ENCODE measurements at places on chromosomes 1 and 21.

DNA sequence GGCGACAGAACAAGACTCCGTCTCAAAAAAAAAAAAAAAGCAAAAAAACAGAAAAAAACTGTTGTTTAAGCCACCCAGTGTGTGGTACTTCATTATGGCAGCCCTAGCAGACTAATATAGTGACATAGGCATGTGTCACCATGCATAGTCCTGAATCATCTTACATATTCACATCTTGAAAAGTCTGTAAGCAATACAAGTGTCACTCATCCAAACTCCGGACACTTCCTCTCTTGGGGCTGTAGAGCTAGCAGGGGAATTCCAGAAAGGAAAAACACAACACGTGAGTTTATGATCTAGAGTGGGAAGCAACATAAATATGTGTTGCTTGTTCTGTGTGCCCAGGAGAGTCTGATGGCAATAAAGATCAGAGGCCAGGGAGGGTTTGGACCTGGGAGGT, 81.6 kb upstream of the KCNE2 start:
- no peak for DNase-seq

GRCh38 chr1:78676347-78676982, 26.8 kb downstream of the IFI44 start:
- peak; percentile 41 for DNase-seq

DNA sequence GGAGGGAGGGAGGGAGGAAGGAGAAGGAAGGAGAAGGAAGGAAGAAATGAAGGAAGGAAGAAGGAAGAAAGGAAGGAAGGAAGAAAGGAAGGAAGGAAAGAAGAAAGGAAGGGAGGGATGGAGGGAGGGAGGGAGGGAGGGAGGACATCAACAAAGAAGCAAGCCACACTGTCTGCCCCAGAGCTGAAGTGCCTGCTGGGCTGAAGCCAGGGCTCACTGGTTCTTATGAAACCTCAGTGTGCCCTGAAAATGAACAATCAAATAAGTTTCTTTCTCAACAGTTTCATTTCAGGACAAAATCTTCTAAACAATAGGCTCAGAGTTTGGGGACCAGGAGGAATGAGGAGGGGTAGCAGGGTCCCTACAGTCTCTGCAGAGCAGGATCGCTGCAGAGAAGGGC, 21.1 kb downstream of the ARHGEF19 start:
- DNase-seq, result no peak

GRCh38 chr21:46187814-46188213, 3.6 kb upstream of the SPATC1L start:
- DNase-seq, result no peak

DNA sequence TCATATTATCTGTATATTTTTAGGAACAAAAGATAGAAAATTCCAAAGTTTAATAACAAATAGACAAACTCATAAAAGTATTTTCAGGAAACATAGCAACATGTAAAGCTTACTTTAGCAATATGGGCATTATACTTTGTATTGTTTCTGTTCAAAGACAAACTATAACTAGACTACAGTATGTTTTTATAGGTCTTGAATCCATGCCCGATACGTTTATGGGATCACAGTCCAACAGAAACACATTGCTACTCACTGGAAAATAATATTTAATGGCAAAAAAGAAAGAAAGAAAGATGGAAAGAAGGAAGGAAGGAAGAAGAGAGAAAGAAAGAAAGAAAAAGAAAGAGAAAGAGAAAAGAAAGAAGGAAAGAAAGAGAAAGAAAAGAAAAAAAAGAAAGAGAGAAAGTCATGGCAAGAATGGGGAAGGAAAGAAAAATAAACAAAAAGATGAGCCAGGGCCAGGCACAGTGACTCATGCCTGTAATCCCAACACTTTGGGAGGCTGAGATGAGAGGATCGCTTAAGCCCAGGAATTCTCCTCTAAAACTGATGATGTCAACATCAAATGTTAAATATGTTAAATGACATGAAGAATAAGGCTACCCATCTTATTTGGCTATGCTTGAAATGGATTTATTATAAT, 32.7 kb downstream of the TM2D1 start:
- DNase-seq, result no peak

DNA sequence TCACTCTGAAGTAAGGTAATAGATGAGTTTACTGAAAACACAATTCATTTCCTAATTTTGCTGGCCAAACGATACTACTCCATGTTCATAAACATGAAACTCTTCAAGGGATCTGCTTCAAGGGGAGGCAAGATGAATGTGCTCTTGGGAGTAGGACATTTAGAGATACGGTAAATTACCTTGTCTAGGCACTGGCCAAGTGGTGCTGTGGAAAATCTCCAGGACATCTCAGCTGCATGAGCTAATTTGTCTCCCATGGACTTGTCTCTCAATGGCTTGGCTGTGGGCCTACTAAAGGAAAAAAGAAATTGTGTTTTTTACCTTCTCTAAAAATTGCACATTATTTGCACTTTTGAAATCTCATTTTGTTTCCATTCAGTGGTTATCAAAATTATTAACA, 780.6 kb downstream of the LTN1 start:
- DNase-seq, result no peak

GRCh38 chr1:70674941-70675685, 264.0 kb downstream of the CTH start:
- no peak for DNase-seq

DNA sequence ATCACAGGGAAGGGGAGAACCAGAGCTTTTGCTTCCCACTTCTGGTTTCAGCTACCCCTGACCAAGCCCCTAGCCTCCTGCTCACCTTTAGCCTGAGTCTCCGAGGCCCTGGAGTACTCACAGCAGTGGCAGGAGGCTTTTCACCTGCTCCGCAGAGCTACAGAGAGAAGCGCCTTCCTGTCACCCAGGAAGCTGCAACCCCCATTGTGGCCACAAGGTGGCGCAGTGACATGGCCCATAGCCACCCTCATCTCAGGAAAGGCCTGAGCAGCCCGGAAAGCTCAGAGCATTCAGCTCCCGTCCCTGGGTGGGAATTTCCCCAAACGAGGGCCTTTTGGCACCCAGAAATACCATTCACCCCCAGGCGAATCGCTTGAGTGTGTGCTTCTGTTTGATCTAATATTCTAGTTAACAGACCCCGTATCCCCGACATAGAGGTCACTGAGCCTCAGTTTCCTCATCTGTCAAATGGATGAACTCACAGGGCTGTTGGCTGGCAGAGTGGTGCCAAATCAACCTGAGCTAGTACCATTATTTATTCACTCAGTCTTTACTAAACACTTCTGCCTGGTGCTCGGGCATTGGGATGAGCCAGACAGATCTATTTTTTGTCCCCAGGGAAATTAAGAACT, 25.3 kb downstream of the A3GALT2 start:
- peak; percentile 80 for DNase-seq

GRCh38 chr1:239243006-239243405, 143.4 kb upstream of the CHRM3 start:
- no peak for DNase-seq

GRCh38 chr1:17874231-17874630, 119.1 kb downstream of the ACTL8 start:
- no peak for DNase-seq

DNA sequence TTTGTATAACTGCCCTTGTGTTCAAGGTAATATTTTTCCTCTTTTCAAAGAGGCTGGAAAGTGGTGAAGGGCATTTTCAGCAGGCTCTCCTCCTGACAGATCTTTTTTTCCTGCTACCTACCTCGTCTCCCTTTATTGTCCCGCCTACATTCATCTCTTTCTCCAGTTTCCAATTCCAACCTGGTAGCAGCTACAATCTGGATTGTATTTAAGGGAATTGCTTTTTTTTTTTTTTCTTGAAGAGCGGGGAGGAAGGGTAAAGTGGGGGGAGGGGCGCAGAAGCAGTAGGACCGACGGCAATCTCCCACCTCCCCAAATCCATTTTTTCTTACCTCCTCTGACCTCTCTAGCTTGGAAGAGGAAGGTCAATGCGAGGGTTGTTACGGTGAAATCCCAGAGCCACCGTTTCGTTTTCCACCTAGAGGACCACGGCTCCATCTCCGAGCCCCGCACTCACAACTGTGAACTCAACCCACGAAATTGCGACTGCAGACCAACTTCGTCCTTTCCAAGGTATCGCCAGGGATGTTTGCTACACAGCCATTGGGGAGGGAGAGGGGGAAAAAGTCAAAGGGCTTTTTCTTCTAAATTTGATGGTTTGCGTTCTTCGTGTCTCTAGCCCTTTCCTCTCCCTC, 464 bp downstream of the COL11A1 start:
- no peak for DNase-seq

GRCh38 chr1:154862907-154863306, 7.2 kb downstream of the KCNN3 start:
- no peak for DNase-seq

DNA sequence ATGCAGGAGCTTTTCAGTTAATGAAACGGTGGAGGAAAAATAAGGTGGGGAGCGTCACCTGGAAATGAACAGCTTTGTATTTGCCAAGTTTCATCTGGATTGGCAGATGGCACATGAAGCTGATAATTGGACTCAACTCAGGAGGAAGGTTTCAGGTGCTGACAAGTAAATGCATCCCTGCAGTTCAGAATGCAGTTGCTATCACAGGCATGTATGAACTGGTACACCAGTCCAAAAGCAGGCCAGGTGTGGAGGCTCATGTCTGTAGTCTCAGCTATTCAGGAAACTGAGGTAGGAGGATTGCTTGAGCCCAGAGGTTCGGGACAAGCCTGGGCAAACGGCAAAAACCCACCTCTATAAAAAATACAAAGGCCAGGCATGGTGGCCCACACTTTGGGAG, 15.5 kb downstream of the DEGS1 start:
- no peak for DNase-seq

DNA sequence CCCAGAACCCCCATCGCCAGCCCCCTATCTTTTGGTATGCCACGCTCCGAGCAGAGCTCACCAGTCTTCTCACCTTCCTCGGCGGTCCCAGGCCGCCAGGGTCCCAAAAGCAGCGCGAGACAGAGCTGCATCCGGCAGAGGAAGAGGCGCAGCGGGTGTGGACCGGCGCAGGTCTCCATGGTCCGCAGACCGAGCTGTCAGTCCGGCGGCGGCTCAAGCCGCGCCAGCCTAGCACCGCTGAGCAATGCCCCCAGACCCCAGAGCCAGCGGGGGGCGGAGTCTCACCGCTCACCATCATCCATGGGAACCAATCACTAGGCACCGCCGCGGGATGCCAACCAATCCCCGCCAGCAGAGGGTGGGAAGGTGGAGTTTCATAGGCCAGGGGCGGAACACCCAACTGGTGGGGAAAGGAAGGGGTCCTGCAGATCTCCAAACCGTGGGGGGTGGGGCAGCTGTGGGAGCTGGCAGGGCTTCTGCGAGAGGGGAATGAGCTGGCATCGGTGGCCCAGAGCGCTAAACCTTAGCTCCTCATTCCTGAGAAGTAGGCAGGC, at the start of gene EPHA10:
EPHA10 (minus strand) TSS at position 233 of the 554 bp plus-strand sequence; CDS start at position 179, 54 bp downstream.
- no peak for DNase-seq

DNA sequence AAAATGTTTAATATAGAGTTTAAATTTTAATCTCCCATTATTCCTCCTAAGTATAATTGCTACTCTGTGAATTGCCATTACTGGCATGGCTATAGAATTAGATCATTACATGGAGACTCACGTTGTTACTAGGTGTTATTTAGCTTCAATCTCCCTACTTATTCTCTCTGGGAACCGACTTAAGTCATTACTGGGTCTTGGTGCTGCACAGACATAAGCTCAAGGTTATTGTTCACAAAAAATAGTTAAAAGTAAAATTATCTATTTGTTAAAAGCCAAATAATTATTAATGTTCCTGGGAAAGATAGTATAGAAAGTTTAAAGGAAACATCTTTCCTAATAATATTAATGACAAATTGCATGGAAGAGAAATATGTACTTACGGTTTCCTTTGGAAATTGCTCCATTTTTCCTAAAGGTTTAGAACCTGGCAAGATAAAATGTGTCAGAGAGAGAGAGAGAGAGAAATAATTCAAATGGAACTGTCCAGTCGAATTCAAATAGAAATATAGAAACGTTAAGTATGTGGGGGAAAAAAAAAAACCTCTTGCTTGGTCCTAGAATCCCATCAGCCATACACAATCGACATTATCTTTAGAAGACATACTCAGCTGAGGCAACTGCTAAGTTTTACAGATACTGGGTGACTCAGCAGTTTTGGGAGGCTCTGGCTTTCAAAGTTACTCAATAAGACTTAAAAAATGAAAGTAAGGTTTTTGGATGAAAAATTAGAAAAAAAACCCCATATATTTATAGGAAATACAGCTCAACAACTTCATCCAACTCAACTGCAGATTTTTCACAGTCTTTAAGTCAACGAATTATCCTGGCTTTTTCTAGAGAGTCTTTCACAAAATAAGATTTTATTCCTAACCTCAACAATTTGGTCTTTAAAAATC, at the start of gene SPTA1:
SPTA1 (minus strand) TSS at position 605 of the 899 bp plus-strand sequence; CDS start at position 407, 198 bp downstream.
- no peak for DNase-seq

GRCh38 chr1:53114581-53115400, 27.6 kb downstream of the SLC1A7 start:
- DNase-seq, result no peak

GRCh38 chr1:112722601-112723510, 7.7 kb upstream of the PPM1J start:
- DNase-seq, result no peak

DNA sequence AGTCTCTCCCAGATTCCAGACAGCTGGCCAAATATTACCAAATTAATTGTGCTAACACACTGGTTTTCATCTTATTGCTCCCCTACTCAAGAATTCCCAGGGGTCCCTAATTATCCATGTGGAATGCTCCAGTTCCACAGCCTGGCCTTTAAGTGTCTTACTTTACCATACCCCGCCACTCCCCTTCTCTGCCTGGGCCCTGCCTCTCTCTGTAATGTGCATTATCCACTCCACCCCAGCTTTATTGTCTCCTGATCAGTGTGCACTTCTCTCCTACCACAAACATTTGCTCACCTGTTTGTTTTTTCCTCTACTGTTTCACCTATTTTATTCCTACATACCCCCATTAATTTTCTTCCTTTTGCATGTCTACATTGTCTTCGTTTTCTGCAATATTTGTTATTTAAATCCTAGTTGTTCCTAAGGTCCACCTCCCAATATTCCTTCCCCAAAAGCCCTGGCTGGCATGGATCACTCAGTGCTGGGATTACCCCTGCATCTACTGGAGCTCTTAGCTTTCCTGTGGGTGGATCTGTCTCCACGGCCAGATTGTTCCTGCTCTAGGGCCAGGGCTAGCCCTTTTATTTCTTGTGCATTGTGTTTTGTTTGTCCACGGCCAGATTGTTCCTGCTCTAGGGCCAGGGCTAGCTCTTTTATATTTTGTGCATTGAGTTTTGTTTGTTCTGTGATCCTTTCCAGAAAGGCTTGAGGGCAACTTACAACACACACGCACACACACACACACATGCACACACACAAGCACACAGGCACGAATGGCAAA, 33.4 kb upstream of the ATP1B1 start:
- DNase-seq, result no peak

GRCh38 chr1:176183618-176184017, 23.5 kb downstream of the COP1 start:
- DNase-seq, result no peak

DNA sequence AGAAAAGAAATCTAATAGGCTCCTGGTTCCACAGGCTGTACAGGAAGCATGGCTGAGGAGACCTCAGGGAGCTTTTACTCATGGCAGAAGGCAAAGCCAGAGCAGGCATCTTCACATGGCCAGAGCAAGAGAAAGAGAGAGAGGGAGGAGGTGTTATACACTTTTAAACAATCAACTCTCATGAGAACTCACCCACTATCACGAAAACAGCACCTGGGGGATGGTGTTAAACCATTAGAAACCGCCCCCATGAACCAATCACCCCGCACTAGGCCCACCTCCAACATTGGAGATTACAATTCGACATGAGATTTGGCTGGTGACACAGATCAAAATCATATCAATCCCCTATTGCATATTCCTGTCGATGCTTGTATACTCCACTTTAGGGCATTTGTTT, 93.5 kb downstream of the MRPL39 start:
- DNase-seq, result no peak

- no peak for DNase-seq
Measured at GRCh38 chr1:12132078-12132477, 34.7 kb upstream of the TNFRSF1B start.

Data from stimulated activated CD8-positive, alpha-beta memory T cell treated with anti-CD3 and anti-CD28 coated beads, Interleukin-4, amount 100 ng/mL, for 4 hours (primary cell).